ENCODE measurements at places on chromosomes 4 and X.
A peak's percentile ranks its signal among the peaks of the same experiment; 100 is the strongest.

DNA sequence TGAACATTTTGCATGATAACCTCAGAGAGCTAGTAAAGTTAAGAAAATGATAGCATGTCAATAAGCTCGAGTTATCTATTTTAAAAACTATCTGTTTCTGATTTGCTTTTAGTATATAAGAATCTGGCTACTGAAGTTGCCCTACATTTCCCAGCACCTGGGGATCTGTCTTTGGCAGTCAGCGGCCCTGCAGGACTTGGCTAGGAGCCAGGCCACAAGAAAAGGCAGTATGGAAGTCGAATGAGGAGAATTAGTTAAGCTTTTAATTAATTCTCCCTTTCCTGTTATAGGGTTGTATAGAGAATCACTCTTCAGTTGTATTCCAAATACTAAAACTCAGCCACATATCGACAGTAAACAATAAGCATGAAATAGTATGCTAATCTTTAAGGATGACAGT, 22.7 kb downstream of the POU4F2 start:
- no peak for DNase-seq

DNA sequence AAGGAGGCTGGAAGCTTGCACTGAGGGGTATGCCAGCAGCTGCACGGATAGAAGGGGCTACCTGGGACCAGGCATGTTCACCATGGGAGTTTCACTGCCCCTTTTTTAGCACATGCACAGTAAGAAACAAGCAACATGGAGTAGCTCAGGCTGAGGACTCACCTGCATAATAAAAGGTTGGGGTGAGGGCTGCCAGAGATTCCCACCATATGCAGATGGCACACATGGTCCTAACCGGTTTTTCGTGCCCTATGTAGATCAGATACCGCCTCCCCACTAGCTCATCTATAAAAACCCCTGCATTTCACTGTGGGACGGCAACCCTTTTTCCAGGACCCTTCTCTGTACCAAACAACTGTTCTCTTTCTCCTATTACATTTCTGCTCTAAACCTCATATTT, 97.0 kb upstream of the LANCL3 start:
- DNase-seq = no peak

DNA sequence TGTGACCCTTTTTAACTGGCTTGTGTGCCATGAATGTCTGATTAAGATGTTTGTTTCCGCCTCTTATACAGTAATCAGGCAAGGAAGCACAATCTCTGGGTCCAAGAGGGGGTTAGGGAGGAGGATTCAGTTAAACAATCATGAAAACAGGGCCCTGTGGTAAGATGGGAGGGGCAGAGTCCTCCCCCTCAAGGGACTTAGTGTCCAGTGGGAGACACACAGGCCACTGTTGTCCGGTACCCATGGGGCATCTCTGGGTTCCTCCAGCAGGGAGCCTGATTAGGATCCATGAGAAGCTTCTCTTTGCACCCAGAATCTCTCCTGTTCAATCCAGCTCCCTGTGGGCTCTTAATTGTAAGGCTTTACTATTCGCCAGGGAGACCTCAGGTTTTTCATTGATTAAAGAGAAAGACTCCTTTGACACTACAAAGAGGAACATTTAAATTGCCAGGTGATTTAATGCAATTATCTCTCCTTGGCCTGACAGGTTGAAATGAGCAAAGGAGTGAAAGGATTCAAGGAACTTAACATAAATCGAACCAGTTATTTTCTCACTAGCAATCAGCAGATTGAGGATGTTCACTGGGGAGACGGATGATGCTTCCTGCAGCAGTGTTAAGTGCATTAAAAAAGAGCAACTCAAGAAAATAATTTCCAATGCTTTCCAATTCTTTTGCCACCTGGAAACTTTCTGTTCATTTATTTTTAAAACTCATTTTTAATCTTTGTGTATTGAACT, 225.4 kb downstream of the PTTG2 start:
- DNase-seq = no peak

DNA sequence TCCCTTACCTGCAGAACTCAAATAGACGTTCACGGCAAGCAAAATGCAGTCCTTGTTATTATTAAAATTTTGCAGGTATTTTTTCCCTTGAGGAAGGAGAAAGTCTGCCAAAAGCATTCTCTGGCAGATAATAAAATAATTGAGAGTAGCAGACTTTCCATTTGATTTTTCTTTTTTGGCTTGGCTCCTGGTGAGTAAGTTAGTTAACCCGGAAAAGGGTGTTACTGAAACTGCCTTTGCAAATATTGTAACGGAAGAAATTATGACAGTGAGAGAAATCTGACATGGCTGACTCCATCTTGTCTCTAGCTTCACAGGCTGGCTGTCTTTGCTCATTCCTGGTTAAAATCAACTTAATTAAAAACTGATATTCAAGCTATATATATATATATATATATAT, 100.5 kb downstream of the GPR143 start:
- no peak for DNase-seq

- no peak for DNase-seq
Observed at GRCh38 chrX:74119016-74119910, 184.7 kb upstream of the ZCCHC13 start.

DNA sequence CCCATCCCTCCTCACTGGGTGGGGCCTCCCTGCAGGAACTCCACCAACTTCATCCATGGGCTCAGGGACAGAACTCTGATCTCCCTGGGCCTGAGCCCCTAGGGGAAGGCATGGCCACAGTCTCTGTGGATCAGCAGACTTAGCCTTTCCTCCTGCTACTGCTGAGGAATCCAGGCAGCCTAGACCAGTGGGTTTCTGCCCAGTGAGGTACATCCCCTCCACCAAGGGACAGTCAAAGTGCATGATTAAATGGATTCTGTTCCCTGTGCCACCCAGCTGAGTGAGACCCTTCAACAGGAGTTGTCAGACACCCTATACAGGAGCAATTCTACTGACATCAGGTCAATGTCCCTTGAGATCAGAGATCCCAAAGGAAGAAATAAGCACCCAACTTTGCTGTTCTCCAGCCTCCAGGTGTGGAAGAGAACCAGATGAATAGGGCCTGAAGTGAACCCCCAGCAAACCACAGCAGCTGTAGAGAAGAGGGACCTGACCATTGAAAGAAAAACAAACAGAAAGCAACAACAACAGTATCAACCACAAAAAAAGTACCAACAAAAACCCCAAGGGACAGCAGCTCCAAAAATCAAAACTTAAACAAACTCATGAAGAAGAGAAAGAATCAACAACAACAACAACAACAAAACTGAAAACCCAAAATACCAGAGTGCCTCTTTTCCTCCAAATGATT, 84.8 kb downstream of the CHIC1 start:
- no peak for DNase-seq

GRCh38 chr4:174483792-174484191, 38.5 kb downstream of the HPGD start:
- no peak for DNase-seq

DNA sequence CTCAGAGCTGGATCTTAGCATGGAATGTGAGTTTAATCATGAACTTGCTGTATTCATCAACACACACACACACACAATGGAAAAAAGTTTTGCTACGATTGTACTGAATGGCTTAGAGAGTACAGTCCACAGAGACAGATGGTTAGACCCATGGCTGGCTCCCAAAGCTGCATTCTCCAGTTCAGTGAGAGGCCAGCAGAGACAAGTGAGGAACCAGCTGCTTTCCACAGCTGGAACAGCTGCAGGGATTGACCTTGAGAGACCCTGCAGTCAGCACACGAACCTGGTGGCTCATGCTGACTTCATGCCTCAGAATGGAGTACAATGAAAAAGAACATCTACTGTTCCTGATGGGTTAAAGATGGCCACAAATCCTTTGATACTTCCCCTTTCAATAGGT, 94.5 kb downstream of the DHX15 start:
- no peak for DNase-seq

DNA sequence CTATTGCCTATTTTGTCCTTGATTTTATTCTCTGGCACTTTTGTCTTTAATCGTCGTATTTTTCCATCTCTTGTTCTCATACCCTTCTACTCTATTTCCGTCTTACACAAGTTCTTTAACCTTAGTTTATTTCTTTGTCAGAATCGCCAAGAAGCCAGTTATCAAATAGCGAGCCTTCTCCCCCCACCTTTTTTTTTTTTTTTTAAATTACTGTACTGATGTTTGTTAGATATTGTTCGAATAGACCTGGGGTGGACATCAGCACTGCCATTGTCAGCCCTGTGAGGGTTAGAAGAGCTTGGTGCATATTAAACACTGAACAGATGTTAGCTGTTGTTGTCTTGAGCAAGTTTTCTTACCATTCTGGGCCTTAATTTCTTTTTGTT, 1.2 kb downstream of the SPCS3 start:
- DNase-seq = peak; percentile 15

All from HuH-7.5 (cell line).